ENCODE measurements at places on chromosomes 13 and 19.

DNA sequence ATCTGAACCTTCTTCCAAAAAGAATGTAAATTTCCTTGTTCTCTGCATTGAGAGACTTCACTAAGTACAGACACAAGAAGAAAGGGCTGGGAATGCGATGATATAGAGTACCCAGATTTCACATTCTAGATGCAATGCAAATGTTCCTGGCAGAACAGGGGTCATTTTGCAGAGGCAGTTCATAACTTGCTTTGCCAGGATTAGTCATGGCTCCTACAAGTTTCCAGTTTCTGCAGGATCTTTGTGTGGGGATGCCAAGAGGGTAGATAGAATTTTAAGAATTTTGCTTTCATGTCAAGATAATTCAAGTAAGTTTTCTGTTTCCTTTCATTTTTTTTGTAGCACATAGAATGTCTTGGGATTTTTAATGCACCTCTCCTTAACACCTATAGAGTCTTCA is 181.2 kb downstream of the FGF9 start:
- DNase-seq, result no peak

- no peak for DNase-seq
Observed at GRCh38 chr13:44815623-44816022, 173.6 kb downstream of the NUFIP1 start.

GRCh38 chr13:24893863-24894262 is 129.9 kb downstream of the RNF17 start:
- no peak for DNase-seq

DNA sequence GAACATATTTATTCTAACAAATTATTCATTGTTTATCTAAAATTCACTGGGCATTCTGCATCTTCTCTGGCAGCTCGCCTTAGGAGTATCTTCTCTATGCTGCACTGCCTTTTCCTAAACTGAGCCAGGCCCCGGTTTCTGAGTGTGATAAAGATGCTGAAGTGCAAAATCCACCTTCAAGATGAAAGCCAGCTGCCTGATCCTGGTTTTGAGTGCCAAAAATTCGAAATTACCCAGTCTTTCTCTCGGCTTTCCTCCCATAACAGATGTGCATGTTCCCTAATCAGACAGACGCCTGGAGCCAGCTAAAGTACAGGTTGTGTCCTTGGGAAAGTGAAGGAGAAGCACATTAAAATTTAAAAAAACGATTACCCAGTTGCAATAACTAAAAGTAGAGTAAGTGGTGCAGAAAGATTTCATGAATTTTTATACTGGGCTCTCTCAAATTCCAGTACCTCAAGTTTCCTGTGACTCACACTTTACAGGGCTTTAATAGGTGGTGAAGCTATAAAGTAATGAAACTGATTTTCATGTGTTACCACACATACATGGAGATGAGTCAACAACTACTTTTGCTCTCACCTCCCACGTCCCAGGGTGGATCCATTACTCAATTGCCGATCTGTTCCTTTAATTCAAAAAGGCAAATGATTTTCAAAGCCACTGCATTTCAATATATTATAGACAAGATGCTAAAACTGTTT is 65.0 kb upstream of the GTF2F2 start:
- no peak for DNase-seq

DNA sequence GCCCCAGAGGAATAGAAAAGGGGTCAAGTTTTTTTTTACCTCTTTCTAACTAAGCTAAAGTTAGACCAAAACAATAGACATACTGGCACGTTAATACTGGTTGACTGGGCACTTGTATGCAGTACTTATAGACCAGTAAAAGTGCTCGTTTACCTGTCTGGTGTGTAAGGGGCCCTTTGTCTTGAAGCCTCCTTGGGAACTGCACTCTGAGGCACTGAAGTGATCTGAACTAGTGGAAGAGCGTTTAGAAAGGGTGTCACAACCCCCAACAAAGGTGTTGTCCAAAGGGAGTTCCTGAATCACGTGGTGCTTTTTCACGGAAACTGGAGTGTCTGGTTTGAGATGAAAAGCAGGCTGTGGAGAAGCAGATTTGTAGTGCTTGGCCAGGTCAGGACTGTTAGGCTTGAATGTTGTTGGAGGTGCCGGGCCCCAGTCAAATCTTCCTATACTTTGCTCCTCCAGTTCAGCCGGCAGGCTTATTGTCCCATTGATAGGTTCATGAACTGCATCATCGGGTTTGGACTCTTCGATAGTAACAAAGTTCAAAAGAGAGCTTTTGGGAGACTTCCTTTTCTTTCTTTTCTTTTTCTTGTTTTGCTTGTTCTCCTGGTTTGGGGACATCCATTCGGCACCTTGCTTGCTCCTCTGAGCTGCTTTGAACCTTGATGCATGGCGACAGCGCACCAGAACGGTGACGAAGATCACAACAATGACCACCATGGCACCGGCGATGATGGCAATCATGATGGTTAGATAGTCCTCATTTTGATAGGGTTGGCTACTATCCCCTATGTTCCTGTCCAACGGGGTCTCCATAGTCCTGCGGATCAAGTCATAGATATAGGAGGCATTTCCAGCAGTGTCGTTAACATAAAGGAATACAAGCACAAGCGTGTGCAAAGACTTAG is 4.6 kb downstream of the PCDH9 start:
- no peak for DNase-seq

DNA sequence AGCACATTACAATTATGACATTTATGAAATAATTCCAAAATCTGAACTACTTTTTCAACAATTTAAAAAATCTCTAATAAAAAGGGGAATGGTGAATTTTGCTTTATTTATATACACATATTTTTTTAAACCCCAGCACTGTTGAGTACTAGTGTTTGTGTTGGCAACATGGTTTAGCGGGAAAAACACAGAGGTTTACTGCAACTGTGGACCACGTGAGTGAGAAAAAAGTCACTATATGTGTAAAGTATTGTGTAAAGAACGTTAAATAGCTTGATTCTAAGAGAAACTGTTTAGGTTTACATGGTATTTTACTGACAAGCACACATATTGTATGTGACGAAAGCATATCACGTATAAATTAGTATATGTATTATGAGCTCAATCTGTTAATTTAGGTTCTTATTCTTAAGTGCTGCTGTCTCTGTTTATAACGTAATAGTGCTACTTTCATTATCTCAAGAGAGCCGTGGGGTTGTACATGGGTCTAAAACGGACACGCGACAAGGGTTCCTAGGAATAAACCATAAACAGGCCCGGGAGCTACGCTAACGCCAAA is 617 bp downstream of the SKA3 start:
- no peak for DNase-seq

DNA sequence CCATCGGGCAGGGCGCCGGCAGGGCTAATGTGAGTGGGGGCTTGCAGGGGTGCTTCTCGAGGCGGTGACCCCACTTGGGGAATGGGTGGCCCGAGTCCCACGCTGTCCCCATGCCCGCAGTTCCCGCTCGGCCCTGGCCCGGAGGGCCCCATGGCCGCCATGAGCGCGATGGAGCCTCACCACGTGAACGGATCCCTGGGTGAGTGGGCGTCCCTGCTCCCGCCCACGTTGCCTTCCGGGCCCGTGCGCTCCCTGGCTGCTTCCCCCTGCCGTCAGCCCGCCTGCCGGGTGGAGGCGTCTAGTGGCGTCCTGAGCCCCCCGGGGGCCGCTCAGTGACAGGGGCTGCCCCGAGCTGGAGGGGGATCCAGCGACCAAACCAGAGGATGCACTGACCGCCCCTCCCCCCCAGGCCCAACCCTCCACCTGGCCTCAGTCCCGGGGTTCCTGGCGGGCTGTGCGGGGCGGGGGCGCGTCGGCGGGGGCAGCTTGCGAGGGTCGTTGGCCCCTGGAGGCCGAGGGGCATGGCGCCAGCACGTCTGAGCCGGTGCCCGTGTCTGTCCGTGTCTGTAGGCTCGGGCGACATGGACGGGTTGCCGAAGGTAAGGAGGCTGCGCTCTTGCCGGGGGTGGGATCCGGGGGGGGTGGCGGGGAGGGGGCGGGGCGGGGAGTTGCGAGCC is 4.8 kb downstream of the ISYNA1 start:
- DNase-seq, result no peak

DNA sequence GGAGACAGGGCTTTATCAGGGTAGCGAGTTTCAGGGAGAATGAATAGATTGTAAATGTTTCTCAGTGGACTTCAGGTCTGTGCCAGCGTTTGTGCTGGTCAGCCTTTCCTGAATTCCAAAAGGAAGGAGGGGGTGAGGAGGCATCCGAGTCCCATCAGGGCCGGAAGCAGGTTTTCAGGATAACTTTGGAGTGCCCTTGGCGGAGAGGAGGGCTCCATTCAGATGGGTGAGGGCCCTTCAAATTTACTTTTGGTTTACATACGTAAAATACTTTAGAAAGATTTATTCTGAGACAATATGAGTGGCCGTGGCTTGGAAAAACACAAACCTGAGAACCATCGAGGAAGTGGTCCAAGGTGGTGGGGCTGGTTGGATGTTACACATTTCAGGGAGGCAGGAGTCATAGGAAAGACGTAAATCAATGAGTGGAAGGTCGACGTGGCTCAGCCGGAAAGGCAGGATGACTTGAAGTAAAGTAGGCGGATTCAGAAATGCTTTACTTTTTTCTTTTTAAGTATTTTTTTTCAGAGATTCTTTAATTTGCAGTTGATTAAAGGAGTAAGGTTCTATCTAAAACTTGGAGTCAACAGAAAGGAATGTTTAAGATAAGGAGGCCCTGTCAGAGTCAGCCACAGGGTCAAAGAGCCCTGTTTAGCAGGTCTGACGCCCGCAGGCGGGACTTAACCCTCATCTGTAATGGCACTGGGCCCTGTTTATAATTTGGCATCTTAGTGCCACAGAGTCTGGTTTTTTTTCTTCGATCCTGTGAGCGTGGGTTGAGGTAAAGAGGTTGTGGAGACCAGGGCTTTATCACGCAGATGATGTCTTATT is 32.8 kb downstream of the ATP11A start:
- no peak for DNase-seq

GRCh38 chr13:31538067-31539042 is 201.0 kb upstream of the RXFP2 start:
- DNase-seq, result no peak

DNA sequence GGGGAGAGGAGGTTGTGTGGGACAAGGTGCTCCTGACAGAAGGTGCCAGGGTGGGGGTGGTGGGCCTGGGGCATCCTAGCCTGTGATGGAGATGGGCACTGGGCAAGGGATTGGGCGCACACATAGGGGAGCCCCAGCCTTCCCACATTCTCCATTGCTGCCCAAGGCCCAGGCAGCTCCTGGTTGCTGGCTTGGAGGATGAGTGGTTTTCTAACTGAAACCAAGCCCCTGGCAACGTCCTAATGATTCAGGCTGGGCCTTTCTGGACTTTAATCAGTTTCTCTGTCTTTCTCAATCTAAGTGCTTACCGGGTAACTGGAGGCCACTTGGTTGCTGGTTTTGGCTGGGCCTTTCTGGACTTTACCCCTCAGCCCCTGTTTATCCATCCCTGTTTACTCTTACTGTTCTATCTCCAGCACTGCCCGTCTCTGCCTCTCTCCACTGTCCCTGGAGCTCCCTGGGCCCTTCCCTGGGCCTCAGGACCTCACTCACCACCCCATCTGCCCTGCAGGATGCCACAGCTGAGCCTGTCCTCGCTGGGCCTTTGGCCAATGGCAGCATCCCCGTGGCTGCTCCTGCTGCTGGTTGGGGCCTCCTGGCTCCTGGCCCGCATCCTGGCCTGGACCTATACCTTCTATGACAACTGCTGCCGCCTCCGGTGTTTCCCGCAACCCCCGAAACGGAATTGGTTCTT is 354 bp downstream of the CYP4F3 start:
- DNase-seq, result no peak

DNA sequence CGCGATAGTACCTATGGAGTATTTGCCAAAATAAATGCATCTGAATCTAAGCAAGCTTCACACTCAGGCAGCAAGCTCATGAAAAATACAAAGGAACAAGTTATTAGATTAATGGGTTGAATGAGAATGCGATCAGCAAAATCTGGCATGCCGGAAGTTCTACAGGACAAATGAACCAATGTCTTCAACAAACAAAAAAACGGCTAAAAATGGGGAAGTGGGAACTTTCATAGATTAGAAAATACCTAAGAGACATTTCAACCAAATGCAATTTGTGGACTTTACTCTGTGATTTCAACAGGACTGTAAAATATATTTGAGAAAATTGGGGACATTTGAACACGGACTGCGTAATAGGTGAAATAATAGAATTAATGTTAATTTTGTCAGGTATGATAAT is 22.4 kb upstream of the RNASEH2B start:
- DNase-seq, result no peak

DNA sequence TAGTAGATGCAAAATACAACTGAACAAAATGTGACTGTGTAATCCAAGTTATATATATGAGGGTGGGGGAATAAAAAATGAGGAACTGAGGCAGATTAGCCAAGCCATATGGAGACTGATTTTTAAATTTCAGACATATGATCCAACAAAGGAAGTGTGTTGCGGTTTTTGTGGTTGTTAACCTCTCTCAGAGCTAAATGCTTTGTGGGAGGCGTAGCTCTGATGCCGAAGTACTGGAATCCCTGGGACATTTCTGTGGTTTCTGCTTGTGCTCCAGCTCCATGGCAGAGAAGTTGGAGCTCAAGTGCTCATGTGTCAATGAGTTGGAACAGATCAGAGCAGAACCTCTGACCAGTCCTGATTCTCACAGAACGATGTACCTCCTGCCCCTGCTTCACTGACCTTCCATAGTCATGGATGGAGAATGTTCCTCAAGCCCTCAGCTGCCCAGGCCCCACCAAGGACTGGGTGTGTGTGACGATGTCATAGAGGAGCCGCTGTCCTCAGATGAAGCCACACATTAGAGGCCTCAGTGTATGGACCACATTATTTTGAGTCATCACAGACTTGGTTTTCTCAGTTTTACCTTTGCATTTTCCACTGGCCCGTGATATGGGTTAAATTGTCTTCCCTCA is 107.6 kb downstream of the SOX1 start:
- DNase-seq, result no peak

DNA sequence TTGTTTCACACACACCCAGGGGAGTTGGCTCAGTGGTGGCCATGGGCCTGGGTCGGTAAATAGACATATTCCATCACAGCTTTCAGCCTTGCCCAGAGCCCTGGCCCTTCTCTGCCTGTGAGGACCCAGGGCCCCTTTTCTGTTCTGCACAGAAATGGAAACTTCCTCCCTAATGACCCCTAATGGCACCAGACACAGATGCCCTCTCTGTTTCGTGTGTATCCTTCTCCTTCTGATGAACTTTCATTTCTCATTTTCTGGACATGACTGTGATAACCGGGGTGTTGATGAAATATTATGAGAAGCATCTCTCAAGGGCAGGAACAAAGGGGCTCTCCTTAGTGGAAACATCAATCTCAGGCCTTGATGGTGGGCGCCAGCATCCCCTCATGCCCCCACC is 12.8 kb downstream of the LILRA1 start:
- DNase-seq, result no peak

GRCh38 chr13:44932171-44932849 is 57.0 kb downstream of the NUFIP1 start:
- DNase-seq, result no peak

GRCh38 chr13:99827011-99827772 is 144.4 kb downstream of the ZIC5 start:
- no peak for DNase-seq

- no peak for DNase-seq
Observed at GRCh38 chr13:75458696-75459422, 23.1 kb downstream of the TBC1D4 start.

- DNase-seq, result no peak
Observed at GRCh38 chr19:20078581-20079031, 806 bp downstream of the ZNF90 start.

GRCh38 chr13:109722068-109722467 is 64.3 kb downstream of the IRS2 start:
- no peak for DNase-seq

- no peak for DNase-seq
Observed at GRCh38 chr19:51377422-51377821, 5.0 kb upstream of the NKG7 start.

Data from right renal cortex interstitium (tissue), 3 donors.